WERI-Rb-1 (cell line): ENCODE measurements at places on chromosomes 7 and 10.

- peak; percentile 59 for DNase-seq
Observed at GRCh38 chr10:128078136-128078969, 47.9 kb downstream of the MKI67 start.

- no peak for DNase-seq
Observed at GRCh38 chr10:80492848-80493521, 38.9 kb downstream of the TSPAN14 start.

GRCh38 chr7:106819546-106819945, 45.5 kb upstream of the PIK3CG start:
- DNase-seq = no peak

- DNase-seq = no peak
Observed at GRCh38 chr7:140122965-140123364, 53.8 kb downstream of the KDM7A start.

DNA sequence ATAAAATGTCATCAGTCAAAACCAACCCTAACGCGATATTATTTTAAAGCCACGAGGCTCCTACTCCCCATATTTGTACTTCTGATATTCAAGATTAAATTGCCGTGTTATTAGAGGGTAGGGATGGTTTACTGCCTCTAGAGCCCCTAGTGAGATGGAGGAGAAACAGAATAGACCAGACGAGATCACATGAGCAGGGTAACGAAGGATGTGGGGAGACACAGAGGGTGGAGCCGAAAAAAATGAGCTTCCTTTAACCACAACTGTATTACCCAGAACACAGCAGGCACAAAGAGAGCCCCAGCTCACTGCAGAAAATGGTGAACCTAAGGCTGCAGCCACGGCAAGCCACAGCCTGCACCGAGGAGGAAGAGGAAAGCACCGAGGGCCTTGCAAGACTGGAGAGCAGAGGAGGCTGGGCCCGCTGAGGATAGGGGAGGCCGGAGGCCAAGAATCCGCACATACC, 14.3 kb downstream of the ZC3HAV1 start:
- no peak for DNase-seq

DNA sequence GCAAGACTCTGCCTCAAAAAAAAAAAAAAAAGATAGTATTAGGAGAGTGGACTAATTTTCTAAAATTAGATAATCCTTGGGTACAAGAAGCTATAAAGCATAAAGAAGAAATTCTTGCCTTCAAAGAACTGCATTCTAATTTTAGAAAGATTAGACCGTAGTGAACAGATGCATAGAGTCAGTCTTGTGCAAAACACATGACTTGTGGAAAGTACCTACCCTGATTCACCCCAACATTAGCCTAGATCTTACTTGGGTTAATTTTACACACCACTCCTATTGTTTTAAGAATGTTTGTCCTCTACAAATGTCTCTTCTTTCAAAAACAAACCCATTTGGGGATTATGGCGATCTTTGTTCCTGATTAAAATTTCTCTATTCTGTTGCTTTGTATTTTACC, 38.9 kb upstream of the SP8 start:
- DNase-seq = no peak

DNA sequence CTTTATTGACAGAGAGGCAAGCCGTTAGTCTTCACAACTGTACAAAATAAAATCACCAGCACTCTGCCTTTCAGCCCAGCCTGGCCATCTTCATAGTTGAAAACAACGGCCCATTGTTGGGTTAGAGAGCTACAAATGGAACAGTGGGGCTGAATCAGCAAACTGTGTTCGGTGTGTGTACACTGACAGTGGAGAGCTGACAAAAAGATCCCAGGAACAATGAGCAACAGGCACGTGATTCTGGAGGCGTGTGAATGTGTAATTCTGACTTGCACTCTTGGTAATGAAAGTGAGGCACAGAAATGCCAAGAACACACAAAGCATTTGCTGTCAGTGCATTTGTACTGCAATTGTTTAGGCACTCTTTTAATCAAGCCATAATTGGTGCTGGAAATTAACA, 303.7 kb downstream of the WDR11 start:
- no peak for DNase-seq

- DNase-seq = no peak
Observed at GRCh38 chr7:143454091-143454680, 10.9 kb downstream of the TAS2R60 start.

GRCh38 chr10:69398466-69398865, 18.3 kb downstream of the TACR2 start:
- DNase-seq = no peak

GRCh38 chr7:114051871-114052331, 133.1 kb upstream of the PPP1R3A start:
- DNase-seq = no peak

GRCh38 chr7:106954840-106955239, 89.7 kb upstream of the PRKAR2B start:
- DNase-seq = no peak
